ENCODE measurements at places on chromosomes 11 and 22.
A peak's percentile ranks its signal among the peaks of the same experiment; 100 is the strongest.

DNA sequence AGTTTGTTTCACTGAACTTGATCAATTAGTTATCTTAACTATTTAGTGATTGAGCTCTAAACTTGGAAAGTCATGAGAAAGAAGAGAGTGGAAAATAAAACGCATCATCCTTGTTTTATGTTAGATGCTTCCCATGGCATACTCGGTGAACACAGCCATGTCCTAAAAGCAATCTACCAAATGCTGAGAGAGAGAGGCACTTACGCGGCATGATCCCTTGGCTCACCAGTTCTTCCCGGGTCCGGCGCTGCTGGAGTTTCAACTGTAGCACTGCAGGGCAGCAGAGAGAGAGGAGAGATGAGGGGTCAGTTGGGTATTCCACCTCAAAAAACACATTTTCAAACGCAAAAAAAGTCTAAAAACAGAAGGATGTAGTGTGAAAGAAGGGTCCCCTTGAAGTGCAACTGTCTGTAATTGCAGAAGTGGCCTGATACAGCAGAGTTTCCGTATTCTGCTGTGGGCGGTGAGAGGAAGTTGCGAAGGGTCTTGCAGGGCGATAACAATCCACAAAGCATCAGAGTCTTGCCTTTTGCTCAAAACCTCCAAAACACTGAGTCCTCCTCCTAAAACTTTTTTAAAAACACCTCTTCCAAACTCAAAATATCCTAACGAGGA, 92.7 kb downstream of the SGSM3 start:
- DNase-seq = no peak

GRCh38 chr22:39568278-39568981, 2.1 kb upstream of the CACNA1I start:
- no peak for DNase-seq

DNA sequence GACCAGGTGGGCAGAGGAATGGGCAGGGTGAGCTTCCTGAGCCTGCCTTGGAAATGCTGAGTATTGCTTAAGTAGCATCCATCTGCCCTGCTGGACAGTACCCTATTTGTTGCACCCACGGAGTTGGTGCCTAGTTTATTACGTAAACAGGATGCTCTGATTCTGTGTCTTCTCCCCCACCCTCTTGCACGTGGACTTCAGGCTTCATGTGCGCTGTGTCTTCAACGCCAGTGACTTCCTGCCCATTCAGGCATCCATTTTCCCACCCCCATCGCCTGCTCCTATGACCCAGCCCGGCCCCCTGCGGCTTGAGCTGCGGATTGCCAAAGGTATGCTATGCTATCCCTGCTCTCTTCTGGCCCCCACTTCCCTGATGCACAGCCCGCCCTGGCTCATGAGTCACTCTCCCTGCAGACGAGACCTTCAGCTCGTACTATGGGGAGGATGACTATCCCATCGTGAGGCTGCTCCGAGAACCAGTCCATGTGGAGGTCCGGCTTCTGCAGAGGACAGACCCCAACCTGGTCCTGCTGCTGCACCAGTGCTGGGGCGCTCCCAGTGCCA, 5.7 kb downstream of the ZP1 start:
- DNase-seq = peak; percentile 90

DNA sequence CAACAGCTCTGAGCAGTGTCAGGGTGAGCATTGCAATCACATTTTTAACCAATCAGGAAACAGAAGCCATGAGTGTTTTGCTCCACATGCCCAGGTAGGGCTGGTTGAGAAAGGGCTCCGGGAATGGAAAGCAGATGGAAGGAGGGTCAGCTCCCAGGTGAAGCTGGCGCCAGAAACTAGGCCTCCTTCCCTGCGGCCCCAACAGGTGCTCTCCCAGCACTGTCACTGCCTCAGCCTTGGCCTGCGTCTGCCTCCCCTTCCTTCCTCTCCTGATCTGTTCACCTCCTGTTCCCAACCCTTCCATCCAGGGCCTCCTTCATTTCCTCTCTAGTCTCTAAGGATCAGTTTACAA, 4.6 kb upstream of the VSIG10L2 start:
- DNase-seq = no peak

- no peak for DNase-seq
Observed at GRCh38 chr22:32617271-32617670, 142.7 kb downstream of the FBXO7 start.

- DNase-seq = no peak
Observed at GRCh38 chr11:83159902-83160865, 3.3 kb downstream of the PCF11 start.

DNA sequence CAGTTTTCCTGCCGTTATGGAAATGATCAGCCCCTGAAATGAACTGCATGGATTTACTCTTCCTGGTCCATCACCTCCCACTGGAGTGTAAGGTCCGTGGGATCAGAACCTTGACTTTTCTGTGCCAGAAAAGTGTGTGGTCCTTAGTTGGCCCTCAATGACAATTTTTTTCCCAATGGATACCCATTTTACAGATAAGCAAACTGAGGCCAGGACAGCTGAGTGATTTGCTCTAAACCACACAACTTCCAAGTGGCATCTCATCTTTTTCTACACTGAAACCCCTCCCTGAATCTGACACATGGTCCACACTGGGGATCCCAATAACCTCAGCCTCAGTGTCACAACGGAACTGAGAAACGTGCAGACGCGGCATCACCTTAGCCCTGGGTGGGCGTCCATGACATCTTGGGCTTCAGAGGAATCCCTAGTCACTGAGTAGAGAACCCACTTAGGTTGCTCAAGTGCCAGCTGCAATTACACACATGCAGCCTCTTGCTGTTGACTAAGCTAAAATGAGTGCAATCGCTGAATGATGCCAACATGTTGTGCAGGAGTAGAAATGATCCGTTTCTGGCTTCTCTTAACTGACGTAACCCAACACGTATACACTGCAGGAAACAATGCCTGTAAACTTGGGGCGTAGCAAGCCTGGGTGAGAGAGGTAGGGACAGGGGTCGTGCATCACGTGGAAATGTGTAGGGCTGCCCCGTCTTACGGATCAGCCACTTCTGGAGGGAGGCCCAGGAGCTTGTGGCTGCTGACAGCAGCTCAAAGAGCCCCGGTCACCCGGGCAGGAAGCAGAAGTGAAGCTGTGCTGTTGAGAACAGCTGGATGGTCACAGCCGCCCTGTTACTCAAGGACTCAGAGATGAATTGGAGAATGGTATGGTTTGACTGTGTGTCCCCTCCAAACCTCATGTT, 136.3 kb downstream of the SHANK2 start:
- no peak for DNase-seq

GRCh38 chr11:6654281-6655019, 1.2 kb downstream of the DCHS1 start:
- DNase-seq = no peak

GRCh38 chr11:76835928-76836612, 24.6 kb upstream of the ACER3 start:
- DNase-seq = no peak

DNA sequence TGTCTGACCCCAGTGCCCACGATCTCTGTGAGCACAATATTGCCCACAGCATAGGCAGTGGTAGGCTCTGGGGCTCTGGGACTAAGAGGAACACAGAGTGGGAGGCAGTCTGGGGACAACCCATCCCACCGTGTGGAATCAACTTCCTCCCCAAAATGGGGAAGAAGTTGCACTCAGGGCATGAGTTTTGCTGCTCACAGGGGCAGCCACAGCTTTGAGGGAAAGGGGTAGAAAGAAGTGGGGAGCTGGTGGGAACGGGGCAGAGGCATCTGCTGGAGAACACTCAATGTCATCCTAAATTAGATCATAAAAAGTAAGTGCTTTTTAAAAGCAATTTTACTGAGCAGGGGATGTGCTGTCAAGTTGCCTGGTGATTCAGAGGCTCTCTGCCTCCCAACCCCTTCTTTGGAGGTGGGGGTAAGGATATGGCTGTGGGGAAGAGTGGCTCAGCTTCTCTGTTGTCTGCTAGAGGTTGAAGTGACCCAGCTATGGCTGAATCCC, 233.8 kb upstream of the NCAM1 start:
- DNase-seq = no peak

DNA sequence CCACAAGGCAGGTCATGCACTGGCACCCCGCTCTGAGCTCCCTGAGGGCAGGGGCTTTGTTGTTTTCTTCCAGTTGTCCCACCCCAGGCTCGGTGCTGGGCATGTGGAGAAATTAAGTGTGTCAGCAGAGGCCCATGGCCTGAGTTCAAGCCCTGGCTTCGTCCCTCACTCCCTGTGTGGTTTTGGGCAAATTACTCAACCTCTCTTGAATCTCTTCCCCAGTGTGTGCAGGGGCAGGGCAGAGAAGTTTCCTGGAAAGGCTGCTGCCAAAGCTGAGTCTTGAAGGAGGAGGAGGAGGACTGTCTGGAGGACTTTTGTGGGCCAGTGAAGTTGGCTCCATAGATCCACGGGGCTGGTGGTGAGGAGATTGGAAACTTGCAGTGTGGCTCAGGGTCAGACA, 138.1 kb upstream of the E2F8 start:
- no peak for DNase-seq

- no peak for DNase-seq
Observed at GRCh38 chr11:36345535-36346141, 49.5 kb downstream of the PRR5L start.

DNA sequence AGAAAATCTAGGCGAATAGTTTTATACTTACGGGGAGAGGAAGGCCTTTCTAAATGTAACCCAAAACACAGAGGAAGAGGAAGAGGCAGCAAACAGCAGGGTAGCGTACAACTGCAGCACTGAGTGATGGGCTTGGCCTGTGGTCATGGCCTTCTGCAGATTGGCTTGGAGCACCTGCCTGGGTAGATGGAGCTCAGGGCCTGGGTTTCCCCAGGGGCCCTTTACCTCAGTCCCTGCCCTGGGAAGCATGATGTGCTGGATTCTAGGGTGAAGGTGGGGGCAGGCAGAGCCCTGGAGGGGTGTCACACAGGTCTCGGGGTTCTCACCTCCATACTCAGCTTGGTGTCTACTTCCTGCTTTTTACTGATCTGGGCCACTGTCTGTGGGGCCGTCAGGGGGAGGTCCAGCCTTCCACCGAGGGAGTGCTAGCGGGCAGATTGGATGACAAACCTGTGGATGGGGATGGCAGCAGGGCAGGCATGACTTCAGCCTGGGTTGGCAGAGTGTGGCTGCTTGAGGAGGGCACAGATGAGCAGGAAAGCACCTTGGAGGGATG, 27.7 kb upstream of the CHRM1 start:
- DNase-seq = no peak
